CD4-positive, alpha-beta T cell treated with Interleukin-12 subunit alpha and Interleukin-12 subunit beta, for 1 hour (primary cell): ENCODE measurements at places on chromosomes 7 and 10.

DNA sequence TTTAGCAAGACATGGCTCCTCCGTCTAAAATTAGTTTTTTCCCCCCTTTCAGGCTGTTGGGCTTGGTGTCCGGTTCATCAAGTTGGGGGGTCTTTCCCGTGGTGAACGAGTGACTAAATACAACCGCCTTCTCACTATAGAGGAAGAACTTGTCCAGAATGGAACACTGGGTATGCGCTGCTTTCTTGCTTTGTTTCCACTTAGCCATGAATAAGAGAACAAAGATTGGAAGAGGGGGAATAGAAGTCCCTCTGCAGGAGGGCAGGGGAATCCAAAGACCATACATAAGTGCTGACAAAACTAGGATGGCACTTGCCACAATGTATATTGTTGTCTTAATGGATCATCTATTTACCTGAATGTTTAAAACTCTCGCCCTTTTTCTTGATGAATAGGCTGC lies 30.5 kb downstream of the ENO4 start:
- no peak for DNase-seq

- no peak for DNase-seq
These were observed 43.7 kb upstream of the INSIG1 start for GRCh38 chr7:155254018-155254417.

DNA sequence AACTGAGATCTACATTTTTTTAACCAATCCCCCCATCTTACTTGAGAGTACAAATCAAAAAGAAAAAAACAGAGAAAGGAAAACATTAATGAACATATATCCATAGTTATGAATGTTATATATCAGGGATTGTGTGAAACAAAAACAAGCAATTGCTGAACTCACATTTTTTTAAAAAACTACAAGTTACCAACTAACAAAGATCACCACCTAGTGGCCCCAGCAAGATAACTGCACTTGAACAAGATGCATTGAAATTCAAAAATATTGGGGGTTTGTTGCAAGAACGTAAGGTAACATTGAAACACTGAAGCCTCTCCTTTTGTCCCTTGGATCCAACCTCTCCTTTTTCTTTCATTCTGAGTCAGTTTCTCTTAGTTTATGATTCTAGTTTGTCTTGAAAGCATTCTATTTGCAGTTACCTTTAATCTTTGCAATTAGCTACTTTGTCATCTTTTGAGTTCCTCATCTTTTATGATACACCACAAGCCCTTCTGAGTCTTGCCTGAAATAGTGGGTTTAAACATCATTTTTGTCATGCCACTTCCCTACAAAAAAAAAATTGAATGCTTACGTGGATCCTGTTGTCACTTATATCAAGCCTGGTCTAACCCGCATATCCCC lies 87.3 kb upstream of the TES start:
- peak; percentile 8 for DNase-seq

GRCh38 chr7:87435546-87435945 lies 39.9 kb downstream of the ABCB4 start:
- no peak for DNase-seq

DNA sequence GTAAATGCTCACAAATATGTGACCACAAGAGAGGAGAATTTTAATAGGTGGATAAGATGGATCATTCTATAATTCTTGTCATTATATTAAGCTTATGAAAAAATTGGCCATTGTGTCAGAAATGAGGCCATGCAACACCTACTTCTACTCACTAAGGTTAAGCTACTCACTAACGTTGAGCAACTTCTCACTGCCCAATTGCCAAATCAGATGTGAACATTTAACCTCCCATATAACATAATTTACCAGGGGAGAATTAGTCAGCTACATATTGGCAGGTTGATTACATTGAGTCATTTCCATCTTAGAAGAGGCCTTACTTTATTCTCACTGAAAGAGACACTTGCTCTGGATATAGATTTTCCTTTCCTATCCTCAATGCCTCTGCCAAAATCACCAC lies 211.2 kb upstream of the DGKB start:
- no peak for DNase-seq

DNA sequence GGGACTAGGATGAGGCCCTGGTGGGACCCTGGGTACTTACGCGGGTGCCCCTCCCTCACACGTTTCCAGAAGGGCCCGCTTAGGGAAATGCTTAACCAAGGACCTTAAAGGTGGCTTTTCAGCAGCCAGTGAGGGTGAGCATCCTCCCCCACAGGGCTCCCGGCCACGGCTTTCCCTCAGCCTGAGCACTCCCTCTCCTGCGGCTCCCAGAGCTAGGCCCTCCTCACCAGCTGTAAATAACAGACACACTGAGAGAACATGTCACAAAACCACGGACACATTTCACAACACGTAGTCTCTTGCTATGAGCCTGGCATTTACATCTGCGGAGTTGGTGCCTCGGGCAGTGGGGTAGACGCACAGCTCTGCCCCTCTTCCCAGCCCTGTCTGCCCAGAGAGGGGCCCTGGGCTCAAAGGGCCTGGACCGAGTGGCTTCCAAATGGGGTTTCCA lies 25.2 kb downstream of the GRID1 start:
- no peak for DNase-seq

- DNase-seq, result no peak
These were observed 76.8 kb downstream of the ALOX5 start for GRCh38 chr10:45450866-45451265.

GRCh38 chr10:22911889-22912762 lies 15.7 kb upstream of the ARMC3 start:
- DNase-seq, result no peak

GRCh38 chr7:39547336-39547735 lies 18.9 kb upstream of the YAE1 start:
- DNase-seq, result no peak

GRCh38 chr7:4416396-4417056 lies 265.6 kb upstream of the FOXK1 start:
- DNase-seq, result no peak

DNA sequence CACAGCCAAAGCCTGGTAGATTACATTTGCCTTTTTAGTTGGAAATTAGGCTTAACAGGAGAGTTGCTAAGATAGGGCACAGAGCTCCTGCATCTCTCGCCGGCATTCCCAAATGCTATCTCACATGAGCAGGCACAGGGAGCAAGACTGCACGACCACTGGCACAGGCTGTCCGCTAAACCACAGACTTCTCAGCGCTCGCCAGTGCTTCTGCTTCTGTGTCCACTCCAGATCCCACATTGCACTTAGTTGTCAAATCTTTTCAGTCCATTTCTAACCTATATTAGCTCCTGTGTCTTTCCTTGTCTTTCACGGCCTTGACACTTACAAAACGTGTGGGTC lies 138.9 kb downstream of the EGFR start:
- DNase-seq, result no peak

DNA sequence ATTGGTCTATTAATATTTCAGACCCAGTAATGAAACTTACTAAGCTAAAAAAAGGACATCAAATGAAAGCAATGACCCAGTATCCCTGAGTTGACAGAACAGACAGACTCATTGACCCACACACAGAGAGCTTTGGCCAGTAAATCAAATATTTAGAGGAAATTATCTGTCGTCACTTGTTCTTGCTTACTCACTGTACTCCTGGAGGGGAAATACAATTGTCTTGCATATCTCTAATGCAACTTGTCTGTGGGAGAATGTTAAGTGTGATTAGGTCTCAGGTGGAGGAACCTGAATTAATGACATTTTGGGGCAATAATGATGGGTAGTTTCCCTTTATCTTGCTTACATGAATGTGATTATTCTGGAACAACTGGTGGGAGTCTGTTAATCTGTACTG lies 80.4 kb downstream of the CUBN start:
- DNase-seq, result no peak

GRCh38 chr7:30163231-30163894 lies 28.6 kb downstream of the MTURN start:
- DNase-seq, result peak; percentile 46

GRCh38 chr10:98624963-98625362 lies 178.2 kb upstream of the HPS1 start:
- DNase-seq, result no peak

GRCh38 chr7:47327346-47327697 lies 254.6 kb downstream of the TNS3 start:
- DNase-seq, result no peak

GRCh38 chr10:80924063-80924952 lies 386.6 kb downstream of the SH2D4B start:
- DNase-seq, result no peak

DNA sequence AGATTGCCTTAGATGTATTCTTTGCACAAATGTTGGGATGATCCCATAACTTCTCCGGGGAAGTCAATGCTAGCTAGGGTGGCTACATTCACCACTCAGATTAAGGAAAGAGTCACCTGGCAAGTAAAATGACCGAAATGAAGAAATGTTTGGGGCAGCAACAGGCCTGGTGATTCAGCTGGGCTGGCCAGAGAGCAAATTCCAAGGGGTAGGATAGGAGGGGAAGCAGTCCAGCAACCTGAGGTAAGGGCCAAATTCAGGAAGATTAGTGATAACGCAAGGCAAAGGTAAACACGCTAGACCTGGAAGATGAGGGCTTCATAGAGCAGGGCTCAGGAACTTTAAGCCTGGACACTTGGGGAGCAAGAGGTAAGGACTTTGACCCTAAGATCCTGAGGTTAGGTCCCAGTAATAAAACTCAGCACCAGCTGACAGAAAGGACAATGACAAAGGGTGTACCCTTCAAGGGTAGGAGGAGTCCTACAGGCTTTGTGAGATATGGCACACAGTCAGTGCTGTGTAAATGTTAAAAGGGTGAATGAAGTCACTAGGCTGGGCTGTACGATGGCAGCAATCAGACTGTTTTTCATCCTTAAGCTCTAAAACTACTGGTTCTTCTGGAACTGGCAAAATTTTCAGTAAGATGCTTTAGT lies 22.7 kb upstream of the SMNDC1 start:
- DNase-seq, result no peak

DNA sequence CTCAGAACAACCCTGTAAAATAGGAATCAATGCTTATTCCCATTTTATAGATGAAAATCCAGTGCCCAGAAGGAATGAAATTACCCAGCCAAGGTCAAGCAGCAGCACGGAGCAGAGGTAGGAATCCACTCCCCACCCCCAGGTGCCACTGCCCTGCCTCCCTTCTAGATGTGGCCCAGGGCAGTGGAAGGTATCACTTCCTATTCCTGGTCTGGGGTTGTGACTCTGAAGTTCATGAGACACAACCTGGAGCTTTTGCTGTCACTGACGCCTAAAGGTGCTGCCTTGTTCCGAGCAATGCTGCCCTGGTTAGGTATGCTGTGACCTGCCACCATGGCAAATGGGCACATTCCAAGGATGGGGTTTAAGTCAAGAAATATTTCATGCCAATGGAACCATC lies 53.6 kb downstream of the PIK3AP1 start:
- no peak for DNase-seq

- no peak for DNase-seq
These were observed 147.1 kb upstream of the ASAH2 start for GRCh38 chr10:50398381-50398780.

DNA sequence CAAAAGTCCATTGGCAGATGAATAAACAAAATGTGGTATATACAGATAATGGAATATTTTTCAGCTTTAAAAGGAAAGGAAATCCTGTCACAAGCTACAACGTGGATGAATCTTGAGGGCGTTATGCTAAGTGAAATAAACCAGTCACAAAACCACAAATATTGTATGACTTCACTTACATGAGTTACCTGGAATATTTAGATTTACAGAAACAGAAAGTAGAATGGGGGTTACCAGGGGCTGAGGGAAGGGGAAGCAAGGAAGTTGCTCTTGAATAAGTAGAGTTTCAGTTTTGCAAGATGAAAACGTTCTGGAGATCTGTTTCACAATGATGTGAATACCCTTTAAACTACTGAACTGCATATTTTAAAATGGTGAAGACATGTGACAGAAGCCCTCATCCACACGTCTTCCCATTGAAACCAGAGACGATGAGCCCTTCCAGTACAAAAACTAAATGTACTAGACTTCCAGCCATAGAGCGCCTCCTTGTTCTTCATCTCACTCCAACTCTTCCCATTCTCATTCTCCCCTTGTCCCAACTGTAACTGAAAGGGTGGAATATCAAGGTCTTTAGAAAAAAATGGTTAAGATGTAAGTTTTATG lies 62.4 kb downstream of the MICU1 start:
- DNase-seq, result peak; percentile 1

DNA sequence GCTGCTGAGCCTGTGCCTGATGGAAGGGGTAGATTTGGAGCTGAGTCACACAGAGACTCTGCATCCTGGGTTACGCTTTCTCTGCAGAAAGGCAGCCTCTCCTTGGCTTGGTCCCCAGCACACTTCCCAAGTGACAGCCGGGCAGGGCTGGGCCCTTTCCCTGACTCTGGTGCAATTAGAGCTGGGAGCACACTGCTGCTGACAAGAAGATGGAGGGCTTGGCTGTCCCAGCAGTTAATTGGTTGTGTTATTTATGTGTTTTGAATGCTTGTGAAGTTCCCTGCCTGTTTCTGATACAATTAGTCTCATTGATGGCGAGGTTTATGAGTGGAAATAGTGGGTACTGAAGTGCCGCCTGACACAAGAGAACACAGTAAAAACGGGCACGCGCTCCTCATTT lies 123.6 kb downstream of the TCERG1L start:
- DNase-seq, result no peak

DNA sequence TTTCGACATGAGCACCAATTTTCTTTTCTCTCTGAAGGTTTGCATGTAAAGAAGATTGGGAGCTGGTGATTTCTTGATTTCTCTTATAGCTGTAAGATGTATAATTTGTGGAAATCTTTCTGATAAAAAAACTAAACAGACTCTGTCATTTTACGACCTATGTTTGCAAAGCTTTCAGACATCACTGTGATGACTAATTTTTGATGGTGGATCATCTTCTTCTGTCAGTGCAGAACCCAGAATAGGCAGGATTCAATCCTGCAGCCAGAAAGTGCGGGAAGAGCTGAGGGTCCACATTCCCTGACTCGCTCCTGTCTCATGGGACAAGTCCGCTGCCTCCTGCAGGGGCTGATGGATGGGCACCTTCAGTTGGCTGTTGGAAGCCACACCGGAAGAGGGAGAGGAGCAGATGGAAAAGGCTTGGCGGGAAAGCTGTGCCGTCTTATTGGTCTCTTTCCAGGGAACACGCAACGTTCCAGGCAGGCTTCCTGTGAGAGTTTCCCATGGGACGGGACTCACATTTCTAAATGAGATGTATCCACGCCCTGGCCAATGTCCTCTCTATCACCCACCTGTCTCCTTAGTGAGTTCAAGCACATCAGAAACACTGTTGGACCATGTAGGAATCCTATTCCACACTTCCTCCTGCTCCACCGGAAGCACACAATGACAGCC lies 186.9 kb downstream of the PRPF18 start:
- DNase-seq, result no peak

DNA sequence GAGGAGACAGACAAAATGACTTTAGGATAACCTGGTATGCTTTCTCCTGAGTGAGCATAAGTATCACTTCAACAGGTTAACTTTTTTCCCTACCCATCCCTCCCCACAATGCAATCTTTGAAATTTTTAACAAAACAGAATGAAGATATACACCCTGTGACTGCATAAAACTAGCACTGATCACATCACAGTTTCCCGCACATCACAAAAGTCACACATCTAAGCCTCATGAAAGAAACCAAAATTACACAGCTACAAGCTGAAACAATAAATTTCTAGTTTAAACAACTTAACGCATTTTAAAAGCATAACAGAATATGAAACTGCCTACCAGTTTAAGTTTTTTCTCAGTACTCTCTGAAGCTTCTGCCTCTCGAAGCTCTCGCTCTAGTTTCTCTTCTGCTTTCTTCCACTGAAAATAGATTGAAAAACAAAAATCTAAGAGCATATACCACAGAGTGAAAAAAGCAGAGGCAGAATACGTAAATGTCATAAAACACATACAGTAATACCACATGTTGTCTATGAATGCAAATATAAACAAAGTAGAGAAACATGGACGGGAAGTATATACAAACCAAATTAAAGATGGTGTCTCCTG lies 18.1 kb downstream of the NOC3L start:
- no peak for DNase-seq
